ENCODE measurements at places on chromosomes 2 and 18.

- no peaks in the 10 kb centered on the region for H3K27me3 ChIP-seq
- H3K36me3 ChIP-seq: no peaks in the 10 kb centered on the region
- no peak overlapping the region for H3K27ac ChIP-seq
- DNase-seq: no peak
- no peak overlapping the region for H3K4me3 ChIP-seq
- no peaks in the 10 kb centered on the region for H3K4me1 ChIP-seq
Measured at GRCh38 chr18:944440-944839, 39.8 kb downstream of the ADCYAP1 start.

DNA sequence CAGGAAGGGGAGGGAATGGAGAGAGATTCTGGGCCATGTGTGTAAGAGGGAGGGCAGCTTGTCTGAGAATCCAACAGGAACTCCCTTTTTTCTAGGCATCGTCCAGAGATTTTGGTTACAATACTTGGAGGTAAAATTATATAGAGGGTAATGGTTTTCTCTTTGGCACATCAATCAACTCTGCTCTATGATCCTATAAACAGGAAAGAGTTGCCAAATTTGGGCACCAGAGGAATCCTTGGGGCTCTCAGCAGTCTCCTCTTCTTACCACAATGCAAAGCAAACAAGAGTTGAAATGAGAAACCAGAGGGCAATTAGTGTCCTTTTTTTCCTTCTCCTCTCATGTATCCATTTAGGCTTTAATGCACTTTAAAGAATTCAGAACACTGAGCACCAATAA is 243.4 kb downstream of the SLC8A1 start:
- no peaks in the 10 kb centered on the region for H3K4me1 ChIP-seq
- no peaks in the 10 kb centered on the region for H3K36me3 ChIP-seq
- no peak overlapping the region for H3K27ac ChIP-seq
- no peak overlapping the region for H3K4me3 ChIP-seq
- no peaks in the 10 kb centered on the region for H3K27me3 ChIP-seq

DNA sequence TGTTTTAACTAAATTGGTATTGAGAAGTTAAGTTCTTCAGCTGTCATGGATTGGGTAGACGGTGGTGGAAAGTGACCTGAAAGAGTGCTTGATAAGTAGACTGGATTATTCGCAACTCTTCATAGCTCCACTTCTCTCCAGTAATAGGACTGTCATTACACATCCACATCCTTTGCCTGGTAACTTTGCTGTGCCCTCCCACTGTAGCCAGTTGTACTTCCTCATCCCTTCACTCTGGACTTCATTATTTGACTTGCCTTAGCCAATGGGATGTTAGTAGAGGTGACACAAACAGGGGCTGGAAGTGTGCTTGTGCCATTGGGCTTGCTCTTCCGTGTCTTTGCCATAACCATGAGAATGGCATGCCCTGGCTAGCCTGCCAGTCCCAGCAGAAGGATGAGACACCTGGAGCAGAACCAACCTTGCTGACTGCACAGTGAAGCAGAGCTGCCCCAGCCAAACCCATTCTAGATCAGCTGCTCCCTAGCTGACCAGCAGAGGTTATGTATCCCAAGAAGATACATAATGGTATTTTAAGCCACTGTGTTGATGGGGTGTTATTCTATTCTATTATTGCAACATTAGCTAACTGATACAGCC is 16.9 kb downstream of the QPCT start:
- H3K27ac ChIP-seq: no peak overlapping the region
- no peaks in the 10 kb centered on the region for H3K4me1 ChIP-seq
- H3K36me3 ChIP-seq: no peaks in the 10 kb centered on the region

GRCh38 chr2:85257359-85257969 is 70.3 kb downstream of the TGOLN2 start:
- H3K4me1 ChIP-seq: peaks cover 9% of the 10 kb centered on the region
- no peak for DNase-seq
- H3K27ac ChIP-seq: no peak overlapping the region
- H3K27me3 ChIP-seq: no peaks in the 10 kb centered on the region
- H3K36me3 ChIP-seq: no peaks in the 10 kb centered on the region

GRCh38 chr18:37662546-37663339 is 97.1 kb upstream of the CELF4 start:
- no peak overlapping the region for H3K27ac ChIP-seq
- H3K27me3 ChIP-seq: no peaks in the 10 kb centered on the region
- no peaks in the 10 kb centered on the region for H3K36me3 ChIP-seq
- no peaks in the 10 kb centered on the region for H3K4me1 ChIP-seq
- no peak overlapping the region for H3K4me3 ChIP-seq
- peak; percentile 8 for DNase-seq

DNA sequence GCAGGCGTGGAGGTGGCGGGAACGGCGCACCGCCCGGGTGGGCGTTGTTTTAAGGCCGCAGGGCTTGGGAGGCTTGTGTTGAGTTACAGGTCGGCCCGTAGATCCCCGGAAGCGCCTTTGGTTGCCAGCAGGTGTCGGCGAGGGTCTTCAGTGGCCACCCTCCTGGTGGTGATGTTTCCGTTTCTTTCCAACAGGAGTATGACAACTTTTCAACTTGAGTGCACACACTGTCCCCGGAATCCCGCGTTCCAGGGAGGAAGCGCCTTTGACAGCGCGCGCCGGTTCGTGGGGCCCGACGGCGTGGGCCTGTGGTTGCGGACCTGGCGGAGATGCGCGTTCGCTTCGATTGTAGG is 1.0 kb upstream of the HDAC4 start:
- peak overlapping the region; percentile 87 for H3K4me3 ChIP-seq
- H3K4me1 ChIP-seq: peaks cover 19% of the 10 kb centered on the region
- no peak for DNase-seq
- H3K36me3 ChIP-seq: no peaks in the 10 kb centered on the region
- peak overlapping the region; percentile 97 for H3K27ac ChIP-seq

GRCh38 chr18:55592572-55592971 is 4.6 kb upstream of the TCF4 start:
- no peaks in the 10 kb centered on the region for H3K36me3 ChIP-seq
- no peak overlapping the region for H3K4me3 ChIP-seq
- H3K27me3 ChIP-seq: peaks cover 3% of the 10 kb centered on the region
- H3K27ac ChIP-seq: no peak overlapping the region
- DNase-seq: no peak
- H3K4me1 ChIP-seq: peaks cover 5% of the 10 kb centered on the region

DNA sequence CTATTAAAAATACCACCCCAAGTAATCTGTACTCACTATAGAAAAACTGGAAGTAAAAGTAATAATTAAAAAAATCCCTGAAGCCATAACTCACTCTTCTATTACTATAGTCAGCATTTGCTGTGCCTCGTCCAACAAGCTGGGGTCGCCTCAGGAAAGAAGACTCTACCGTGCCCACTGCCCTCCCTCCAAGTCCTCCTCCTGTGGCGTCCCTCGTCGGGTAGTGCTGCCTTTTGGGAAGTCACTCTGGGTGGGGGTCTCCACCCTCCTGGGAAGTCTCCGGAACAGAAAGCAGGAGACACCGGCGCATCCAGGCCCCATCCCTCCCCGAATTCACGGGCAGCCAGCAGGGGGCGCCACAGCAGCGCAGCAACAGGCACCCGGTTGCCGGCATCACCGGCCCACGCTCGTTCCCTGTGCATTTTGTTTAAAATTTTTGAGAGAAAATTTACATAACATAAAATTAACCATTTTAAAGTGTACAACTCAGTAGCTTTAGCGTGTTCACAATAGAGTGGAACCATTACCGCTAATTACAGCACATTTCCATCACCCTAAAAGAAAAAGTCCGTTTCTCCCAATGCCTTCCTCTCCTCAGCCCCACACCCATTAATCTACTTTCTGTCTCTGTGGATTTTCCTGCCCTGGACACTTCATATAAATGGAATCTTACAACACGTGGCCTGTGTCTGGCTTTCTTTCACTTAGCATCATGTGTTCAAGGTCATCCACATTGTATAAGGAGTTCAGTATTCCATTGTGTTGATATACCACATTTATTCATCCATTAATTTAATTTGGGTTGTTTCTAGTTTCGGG is 62.2 kb downstream of the ADNP2 start:
- peak; percentile 72 for DNase-seq
- H3K4me1 ChIP-seq: no peaks in the 10 kb centered on the region
- H3K27ac ChIP-seq: no peak overlapping the region
- no peak overlapping the region for H3K4me3 ChIP-seq
- no peaks in the 10 kb centered on the region for H3K36me3 ChIP-seq

GRCh38 chr18:74457043-74457724 is at the start of gene DIPK1C:
TSS of gene DIPK1C (minus strand) at chr18:74457308. CDS start at chr18:74457259, 49 bp downstream.
- no peaks in the 10 kb centered on the region for H3K36me3 ChIP-seq
- H3K4me3 ChIP-seq: peak within 1 kb of the TSS; percentile 23
- DNase-seq: no peak
- H3K4me1 ChIP-seq: peaks cover 13% of the 10 kb centered on the region
- H3K27me3 ChIP-seq: peaks cover 3% of the 10 kb centered on the region

DNA sequence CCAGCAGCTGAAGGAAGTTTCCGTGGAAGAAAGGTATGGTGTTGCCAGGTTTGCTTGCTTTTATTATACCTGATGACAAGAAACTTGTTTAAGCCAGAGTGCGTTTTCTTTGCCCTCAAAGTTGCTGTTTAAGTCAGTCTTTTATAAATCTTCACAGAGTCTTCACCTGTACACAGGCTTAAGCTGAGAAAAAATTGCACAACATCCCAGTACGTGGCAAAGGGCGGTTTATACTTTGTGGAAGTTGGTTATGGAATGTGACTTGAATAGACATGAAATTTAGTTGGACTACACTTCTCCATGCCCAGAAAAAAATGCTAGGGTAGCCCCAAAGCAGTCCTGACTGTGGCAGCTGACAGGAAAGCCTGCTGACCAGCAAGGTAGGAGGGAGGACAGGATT is 121.5 kb downstream of the RTN4 start:
- H3K36me3 ChIP-seq: no peaks in the 10 kb centered on the region
- DNase-seq: no peak
- no peak overlapping the region for H3K27ac ChIP-seq
- H3K4me3 ChIP-seq: no peak overlapping the region

GRCh38 chr2:88307817-88308216 is 137.7 kb downstream of the THNSL2 start:
- H3K4me3 ChIP-seq: no peak overlapping the region
- H3K4me1 ChIP-seq: no peaks in the 10 kb centered on the region
- H3K27me3 ChIP-seq: no peaks in the 10 kb centered on the region
- DNase-seq: no peak
- H3K36me3 ChIP-seq: no peaks in the 10 kb centered on the region

DNA sequence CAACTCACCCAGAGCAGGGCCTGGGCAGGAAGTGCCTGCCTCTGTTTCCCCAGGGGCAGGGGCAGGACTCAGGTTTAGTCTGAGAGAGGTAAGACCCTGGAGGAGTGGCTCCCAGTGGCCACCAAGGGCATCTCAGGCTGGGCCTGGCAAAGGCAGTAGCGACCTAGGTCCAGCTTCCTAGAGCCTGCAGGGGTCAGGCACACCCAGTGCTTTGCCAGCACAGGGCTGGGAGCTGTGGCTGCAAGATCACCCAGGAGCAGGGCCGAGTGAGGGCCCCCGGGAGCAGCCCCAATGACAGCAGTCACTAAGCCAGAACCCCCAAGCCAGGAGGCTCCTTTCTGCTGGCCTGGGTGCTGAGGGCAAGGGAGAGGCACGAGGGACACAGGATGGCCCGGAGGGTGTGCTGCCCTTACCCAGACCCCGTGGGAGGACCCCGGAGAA is 8.8 kb upstream of the DUSP2 start:
- no peaks in the 10 kb centered on the region for H3K27me3 ChIP-seq
- DNase-seq: no peak
- H3K4me1 ChIP-seq: no peaks in the 10 kb centered on the region

GRCh38 chr18:55968550-55968949 is 380.6 kb upstream of the TCF4 start:
- H3K27me3 ChIP-seq: no peaks in the 10 kb centered on the region
- no peaks in the 10 kb centered on the region for H3K36me3 ChIP-seq
- no peak overlapping the region for H3K4me3 ChIP-seq
- DNase-seq: no peak

DNA sequence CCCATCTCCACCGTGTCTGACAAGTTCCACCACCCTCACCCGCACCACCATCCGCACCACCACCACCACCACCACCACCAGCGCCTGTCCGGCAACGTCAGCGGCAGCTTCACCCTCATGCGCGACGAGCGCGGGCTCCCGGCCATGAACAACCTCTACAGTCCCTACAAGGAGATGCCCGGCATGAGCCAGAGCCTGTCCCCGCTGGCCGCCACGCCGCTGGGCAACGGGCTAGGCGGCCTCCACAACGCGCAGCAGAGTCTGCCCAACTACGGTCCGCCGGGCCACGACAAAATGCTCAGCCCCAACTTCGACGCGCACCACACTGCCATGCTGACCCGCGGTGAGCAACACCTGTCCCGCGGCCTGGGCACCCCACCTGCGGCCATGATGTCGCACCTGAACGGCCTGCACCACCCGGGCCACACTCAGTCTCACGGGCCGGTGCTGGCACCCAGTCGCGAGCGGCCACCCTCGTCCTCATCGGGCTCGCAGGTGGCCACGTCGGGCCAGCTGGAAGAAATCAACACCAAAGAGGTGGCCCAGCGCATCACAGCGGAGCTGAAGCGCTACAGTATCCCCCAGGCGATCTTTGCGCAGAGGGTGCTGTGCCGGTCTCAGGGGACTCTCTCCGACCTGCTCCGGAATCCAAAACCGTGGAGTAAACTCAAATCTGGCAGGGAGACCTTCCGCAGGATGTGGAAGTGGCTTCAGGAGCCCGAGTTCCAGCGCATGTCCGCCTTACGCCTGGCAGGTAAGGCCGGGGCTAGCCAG is 1.2 kb downstream of the ONECUT2 start:
- H3K36me3 ChIP-seq: no peaks in the 10 kb centered on the region
- H3K4me3 ChIP-seq: peak overlapping the region; percentile 85
- peak overlapping the region; percentile 55 for H3K27ac ChIP-seq
- peaks cover 8% of the 10 kb centered on the region for H3K4me1 ChIP-seq
- DNase-seq: no peak

DNA sequence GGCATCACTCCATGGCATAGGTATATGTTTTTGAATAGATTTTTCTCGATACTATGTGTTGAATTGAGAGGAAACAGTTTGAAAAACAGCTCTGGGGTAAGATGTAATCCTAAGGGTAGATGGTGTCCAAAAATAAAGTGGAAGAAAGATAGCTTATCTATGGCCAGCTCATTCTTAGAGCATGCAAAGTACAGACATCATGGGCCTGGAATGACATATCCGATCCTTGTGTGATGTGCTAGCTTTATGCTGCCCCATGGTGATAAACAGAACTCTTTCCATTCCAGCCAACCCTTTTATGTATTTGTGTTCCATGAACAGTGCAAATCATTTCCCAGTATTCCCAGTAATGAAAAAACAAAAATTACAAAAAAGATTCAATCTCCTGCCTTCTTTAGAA is 390.2 kb upstream of the NXPH2 start:
- H3K27ac ChIP-seq: no peak overlapping the region
- no peak overlapping the region for H3K4me3 ChIP-seq
- H3K36me3 ChIP-seq: no peaks in the 10 kb centered on the region
- no peak for DNase-seq

DNA sequence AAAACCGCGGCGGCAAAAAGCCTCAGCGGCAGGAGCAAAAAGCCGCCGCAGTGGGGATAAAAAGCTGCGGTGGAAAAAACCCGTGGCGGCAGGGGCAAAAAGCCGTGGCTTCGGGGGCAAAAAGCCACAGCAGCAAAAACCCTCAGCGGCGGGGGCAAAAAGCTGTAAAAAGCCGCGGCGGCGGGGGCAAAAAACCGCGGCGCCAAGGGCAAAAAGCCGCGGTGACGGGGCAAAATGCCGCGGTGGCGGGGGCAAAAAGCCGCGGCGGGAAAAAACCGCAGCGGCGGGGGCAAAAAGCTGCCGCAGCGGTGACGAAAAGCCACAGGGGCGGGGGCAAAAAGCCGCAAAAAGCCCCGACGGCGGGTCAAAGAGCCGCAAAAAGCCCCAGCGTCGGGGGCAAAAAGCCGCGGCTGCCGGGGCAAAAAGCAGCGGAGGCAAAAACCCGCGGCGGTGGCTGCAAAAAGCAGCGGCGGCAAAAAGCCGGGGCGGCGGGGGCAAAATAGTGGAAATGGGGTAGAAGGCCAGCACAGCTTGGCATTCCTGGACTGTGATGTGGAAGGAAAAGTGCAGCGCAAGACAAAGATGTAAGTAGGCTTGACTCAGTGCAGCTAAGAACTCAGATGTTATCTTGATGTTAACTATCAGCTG is 151.8 kb downstream of the ANKRD30BL start:
- H3K27me3 ChIP-seq: no peaks in the 10 kb centered on the region
- H3K27ac ChIP-seq: no peak overlapping the region

Measured in liver (tissue), 10 donors.